ENCODE measurements at places on chromosomes 12 and 14.

DNA sequence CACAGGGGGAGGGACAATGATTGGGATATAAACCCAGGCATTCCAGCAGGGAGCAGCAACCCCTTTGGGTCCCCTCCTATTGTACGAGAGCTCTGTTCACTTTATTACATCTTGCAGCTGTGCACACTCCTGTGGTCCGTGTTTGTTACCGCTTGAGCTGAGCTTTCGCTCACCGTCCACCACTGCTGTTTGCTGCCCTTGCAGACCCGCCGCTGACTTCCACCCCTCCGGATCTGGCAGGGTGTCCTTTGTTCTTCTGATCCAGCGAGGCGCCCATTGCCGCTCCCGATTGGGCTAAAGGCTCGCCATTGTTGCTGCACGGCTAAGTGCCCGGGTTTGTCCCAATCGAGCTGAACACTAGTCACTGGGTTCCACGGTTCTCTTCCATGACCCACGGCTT is 64.1 kb downstream of the E2F7 start:
- DNase-seq, result no peak

DNA sequence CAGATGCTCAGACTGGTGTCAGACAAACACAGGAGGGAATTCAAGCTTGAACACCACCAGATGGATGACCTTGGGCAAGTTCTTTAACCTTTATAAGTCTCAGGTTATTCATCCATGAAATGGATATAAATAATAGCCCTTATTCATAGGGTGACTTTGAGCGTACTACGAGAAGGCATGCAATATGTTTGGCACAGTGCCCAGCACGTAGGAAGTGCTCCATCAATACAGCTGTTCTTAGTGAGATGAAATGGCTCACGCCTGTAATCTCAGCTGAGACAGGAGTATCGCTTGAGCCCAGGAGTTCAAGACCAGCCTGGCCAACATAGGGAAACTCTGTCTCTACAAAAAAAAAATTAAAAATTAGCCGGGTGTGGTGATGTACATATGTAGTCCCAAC is 84.8 kb upstream of the FICD start:
- DNase-seq, result no peak

DNA sequence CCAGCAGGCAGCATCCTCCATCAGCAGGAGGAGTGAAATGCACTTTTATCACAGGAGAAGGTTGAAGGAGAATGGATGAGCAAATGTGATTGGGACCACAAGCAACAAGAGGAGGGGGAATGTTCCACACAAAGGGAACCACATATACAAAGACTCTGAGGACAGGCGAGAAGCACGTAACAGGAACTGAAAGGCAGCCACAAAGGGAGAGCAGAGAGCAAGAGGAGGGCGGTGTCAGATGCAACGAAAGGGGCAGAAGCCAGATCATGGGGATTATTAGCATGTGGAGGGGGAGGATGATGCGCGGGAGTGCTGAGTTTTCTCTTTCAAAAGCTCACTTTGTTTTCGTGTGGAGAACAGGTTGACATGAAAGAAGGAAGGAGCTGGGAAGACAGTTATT is 241.1 kb downstream of the SPTSSA start:
- no peak for DNase-seq

DNA sequence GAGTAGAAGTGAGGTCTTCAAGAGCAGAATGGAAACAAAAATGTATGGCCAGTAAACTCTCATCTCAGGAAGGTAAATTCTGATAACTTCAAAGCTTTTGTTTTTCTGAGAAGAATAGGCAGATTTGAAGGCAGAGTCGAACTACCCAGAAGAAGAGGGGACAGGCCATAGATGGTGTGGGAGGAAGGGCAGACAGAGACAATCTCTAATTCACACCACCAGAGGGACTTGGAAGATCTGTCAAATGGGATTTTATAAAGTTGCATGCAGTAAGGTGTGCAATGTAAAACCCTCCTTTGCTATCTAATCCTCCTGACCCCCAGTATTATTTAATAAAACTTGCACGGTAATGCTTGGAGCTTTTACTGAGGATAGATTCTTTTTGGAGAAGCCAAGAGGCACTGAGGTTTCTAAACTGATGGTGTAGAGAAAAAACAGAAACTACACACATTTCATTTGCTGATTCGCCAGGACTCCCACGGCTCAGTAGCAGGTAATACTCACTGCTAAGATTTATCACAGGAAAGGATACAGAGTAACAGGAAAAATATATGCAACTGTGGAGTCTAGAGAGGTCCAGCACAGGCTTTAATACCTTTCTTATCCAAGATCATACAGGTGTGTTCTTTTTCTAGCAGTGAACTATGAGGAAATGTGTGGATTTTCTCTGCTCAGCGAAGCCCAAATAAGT is 18.3 kb downstream of the SLC38A2 start:
- DNase-seq, result no peak

DNA sequence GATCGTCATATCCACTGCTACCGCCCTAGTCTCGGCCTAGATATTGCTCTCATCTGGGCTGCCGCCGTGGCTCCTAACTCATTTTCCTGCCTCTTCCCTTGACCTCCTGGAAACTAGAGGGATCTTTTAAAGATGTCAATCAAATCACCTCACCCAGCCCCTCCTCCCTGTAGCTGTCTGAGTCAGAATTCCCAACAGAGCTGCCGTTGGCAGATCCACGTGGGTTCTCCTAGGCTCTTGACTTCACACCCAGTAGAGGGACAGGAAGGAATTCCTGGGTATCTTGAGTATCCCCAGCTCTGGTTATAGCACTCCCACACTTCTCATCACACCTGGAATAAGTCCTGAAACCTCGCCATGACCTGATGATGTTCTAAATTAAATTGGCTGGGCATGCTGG is 11.9 kb downstream of the TGFB3 start:
- DNase-seq, result no peak

- no peak for DNase-seq
These were observed 242.9 kb upstream of the SEL1L start for GRCh38 chr14:81776531-81776930.

DNA sequence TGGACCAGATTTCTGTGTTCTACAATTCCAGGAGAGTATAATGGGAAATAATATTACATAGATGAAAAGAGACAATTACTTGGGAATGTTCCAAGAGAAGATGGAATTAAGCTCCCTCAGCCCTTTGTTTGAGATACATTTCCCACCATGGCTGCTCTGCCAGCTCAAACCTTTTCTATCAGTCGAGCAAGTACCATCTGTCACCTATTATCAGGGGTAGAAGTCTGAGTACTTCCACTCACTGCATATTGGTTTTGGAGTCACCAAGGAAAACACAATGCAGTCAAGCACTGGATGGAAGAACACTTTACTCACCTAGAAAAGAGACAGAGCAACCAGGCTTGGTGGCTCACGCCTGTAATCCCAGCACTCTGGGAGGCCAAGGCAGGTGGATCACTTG is 270.4 kb upstream of the FAR2 start:
- no peak for DNase-seq

DNA sequence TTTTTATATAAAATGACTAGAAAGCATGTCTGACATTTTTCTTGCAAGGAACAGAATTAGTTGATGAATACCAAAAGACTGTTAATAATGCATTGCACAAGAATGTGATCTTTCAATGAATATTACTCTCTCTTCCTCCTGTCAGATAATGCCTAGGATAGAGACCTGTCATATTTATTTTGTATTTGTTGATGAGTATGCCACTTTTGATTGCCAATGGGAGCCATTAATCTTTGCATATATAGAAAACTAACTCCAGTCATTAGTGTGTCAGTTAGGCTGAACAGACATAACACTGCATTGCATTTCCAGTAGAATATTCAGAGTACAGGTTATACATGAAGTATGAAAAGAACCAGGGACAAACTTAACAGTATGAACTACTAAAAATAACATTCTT is 1125.3 kb downstream of the LRFN5 start:
- no peak for DNase-seq

GRCh38 chr14:21264025-21264801 is 5.0 kb downstream of the HNRNPC start:
- DNase-seq, result no peak

GRCh38 chr12:69023840-69024239 is 90.9 kb upstream of the CPM start:
- no peak for DNase-seq

DNA sequence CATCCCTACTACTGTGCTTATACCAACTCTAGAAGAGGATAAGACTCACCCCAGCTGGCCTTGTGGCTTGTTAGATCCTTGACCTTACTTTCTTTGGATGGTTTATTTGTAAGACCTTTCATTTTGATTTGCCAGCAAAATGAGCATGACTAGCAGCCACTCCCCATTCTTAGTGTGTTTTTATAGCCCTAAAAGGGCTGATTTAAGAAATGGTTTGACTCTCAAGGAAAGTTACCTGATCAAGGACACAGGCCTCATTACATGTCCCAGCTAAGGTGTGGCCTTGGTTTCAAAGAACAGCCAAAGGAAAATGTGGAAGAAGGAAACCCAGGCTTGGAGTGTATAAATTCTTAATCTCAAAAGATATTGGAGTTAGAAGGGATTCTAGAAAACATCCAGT is 41.4 kb downstream of the SLC17A8 start:
- no peak for DNase-seq

DNA sequence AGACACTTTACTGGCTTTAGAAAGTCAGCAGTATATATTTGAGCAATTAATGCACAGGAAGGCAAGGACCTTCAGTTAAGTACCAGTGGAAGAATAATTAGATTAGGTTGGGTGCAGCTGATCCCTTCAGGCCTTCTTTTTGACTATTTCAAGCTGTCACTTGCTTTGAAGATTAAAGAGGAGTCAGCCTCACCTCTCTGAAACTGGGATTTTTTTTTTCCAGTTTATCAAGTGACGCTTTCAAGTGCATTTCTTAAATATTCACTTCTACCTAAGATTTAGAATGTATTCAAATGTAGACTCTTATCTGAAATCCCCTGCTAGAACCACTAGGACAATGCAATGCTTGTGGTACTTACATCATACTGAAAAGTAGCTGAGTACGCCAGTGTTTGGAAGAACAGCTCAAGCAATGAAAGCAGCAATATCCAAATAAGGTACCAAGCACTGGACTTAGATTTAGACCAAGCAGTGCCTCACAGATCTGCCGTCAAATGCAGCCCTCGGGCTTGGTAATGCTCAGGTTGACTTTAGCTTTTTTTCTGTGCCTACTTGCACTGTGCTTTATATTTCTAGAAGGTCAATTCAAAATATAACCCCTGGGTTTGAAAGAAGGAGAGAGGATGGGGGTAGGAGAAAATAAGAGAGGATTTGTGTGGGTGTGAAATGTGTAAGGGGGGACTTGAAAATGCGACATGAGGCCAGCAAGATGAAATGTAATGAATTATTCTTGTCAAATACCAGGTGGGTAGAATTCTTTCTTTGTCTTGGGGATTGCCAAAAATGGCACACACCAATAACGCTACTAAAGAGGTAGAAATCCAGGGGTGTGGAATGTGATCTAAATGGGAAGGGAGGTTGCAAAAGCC is 3.7 kb upstream of the FERMT2 start:
- no peak for DNase-seq

DNA sequence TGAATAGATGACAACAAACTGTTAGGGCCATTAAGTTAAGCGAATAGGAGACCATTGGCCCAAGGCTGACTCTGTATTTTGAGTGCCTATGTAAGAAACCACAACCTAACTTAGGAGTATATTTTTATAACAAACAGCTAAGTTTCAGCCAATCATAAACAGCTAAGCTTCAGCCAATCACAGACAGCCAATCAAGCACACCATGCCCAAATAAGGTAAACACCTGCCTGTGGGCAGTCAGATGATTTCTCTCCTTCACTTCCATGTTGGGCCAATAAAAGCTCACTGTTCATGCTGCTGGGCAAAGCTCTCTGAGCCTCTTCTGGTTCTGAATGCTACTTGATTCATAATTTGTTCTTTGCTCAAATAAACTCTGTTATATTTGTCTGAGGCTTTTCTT is 344.6 kb downstream of the BTG1 start:
- no peak for DNase-seq

- no peak for DNase-seq
These were observed 933.0 kb downstream of the DIO2 start for GRCh38 chr14:79278286-79278797.

DNA sequence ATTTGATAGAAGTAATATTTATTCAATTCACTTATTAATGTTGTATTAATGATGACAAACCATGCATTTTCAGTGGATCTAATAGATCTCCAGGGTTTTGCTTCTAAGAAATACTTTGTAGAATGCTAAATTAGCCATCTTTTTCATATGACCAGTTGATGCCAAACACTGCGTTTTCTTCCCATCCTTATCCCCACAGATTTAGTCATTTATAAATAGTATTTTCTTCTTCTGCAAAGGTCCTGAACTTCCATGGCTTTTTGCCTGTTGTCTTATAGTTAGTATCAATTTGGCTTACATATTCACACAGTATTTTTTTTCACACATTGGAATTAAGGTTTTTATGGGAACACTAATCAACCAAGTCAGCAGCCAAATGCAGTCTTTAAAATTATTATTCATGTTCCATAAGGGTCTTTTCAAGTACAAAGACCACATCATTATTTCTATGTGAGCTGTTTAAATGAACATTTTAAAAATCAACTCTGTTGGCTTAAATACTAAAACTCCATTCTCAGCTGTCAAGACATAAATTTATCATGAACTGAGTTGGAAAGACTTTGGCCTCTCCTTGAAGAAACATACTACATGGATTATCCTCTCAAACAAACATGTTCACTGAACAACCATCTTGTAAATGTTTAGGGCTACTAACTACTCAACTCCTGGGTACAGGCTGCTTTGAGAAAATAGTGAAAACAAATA is 1278.4 kb upstream of the FLRT2 start:
- no peak for DNase-seq

GRCh38 chr12:66063916-66064315 is 66.6 kb downstream of the LLPH start:
- DNase-seq, result no peak

DNA sequence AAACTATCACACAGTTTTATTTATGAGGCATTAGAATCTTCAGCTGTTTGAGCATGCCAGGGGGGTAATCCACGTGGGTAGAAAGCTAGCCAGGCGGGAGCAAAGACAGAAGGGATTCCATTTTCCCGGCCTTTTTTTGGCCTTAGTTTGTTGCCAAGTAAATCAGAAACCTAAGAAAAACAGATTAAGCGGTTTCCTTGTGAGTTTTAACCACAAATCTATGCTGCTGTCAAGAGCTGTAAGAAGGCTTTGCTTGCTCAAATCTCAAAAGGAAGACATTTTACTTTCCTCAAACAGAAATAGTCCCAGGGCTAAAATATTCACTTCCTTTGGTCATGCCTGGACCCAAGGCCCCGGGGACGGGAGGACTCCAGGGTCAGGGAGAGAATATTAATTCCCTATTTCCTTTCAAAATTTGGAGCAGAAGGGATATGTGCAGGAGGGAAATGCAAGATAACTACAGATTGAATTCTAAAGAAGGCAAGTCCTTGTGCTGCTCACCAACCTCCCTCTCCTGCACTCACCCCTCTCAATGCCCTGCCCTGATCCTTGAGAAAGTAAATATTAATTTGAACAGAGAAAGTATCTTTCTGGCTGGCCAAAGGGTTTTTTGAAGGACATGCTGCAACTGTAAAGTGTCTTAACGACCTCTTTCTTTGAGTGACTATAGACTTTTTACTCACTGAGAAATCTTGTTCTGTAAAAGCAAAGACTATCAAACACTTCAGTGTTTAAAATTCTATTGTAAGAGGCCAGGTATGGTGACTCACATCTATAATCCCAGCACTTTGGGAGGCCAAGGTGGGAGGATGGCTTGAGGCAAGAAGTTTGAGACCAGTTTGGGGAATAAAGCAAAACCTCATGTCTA is 75.7 kb downstream of the HSD17B6 start:
- no peak for DNase-seq

- no peak for DNase-seq
These were observed 976.2 kb upstream of the LRFN5 start for GRCh38 chr14:40630471-40630870.

Data from T follicular helper cell (primary cell).